Muscle of arm (tissue), 14 donors: ENCODE measurements at places on chromosomes 13 and 19. TPM values are rescaled to one million over a fixed set of nuclear protein-coding genes. Genes with fewer than 3 reads are reported as not detected.

GRCh38 chr19:32339988-32340874 lies 5.2 kb upstream of the ZNF507 start:
- no peak for DNase-seq

GRCh38 chr19:54030895-54031586 lies 32.7 kb downstream of the VSTM1 start:
- no peak for DNase-seq

- no peak for DNase-seq
These were observed at the start of gene GPR183 for GRCh38 chr13:99307247-99307646. Gene GPR183, minus strand, starts transcription at chr13:99307399. Its CDS starts 11,254 bp downstream, at chr13:99296145.

GRCh38 chr13:97322740-97323342 lies 100.7 kb downstream of the MBNL2 start:
- DNase-seq, result no peak

DNA sequence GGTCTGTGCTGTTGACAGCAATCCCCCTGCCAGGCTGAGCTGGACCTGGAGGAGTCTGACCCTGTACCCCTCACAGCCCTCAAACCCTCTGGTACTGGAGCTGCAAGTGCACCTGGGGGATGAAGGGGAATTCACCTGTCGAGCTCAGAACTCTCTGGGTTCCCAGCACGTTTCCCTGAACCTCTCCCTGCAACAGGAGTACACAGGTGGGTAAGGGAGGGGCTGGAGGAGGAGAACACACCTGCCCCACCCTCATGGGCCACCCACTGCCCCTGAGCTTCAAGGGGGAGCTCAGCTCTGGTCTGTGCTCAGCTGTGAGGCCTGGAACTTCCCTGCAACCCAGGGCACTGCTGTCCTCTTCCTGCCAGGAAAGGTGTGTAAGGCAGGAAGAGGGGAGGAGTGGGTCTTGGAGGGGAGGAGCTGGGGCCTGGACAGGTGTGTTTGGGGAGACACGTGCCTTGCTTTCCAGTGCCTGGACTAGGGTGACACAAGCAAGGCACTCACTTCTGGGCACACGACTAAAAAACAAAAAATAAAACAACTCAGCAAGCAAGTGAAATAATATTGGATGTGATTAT lies 3.9 kb downstream of the SIGLEC7 start:
- DNase-seq, result no peak

- peak; percentile 47 for DNase-seq
These were observed 460.3 kb upstream of the KLHL1 start for GRCh38 chr13:70568571-70568970.

DNA sequence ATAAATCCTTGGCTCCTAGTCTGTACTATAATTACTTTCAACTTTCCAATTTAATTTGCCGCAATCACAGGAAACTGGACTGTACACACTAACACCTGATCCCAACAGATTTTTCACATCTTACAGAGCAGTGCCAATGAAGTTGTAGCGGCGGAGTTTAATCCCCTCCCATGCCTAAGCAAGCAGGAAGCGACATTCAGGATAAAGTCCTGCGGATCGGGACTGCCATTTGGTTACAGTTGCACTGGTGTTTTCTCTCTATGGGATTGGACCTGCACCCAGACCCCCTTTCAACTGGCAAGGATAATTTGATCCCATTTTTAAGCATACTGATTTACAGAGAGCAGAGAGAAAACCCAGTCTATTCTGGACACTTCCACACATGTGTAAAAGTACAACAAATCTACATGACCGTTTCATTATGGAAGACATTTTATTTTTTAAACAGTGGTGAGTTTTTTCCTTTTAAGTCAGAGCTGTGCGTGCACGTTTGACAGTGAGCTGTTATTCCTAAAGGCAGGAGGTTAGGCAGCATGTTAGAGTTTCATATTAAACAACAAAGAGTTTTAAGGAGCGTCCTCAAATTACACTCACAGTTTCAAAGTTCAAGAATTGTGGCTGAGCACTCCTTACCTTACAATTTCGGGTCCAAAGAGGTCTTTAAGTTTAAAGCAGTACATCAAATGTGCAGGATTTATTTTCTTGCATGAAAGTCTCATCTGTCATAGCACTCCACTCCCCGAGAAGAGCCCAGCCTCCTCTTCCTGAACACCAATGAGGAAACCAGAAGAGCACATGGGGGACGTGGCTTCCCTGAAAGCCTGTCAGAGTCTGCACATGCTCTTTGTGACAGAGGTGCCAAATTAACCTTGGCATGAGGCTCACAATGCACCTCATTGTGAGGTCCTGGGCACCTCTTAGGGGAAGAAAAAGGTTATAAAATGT lies 141.6 kb upstream of the RFC3 start:
- peak; percentile 44 for DNase-seq

DNA sequence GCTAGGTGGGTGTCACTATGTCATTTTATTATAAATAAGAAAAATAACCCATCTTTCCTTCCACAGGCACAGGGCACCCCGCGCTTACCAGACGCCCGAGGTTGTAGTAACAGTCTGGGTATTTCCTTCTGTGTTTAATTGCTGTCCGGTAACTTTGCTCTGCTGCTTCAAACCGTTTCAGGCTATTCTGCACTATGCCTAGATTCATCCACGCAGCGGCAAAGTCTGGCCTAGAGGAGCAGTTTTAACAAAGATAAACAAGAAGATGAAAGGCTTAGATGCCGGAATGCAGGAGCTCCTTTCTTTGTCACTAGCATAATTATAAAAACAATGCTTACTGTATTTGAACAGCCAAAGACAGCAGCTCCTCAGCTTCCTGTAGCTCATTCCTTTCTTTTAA lies 36.9 kb upstream of the GGACT start:
- DNase-seq, result no peak

GRCh38 chr19:49809160-49809940 lies 3.7 kb downstream of the FUZ start:
- DNase-seq, result no peak

DNA sequence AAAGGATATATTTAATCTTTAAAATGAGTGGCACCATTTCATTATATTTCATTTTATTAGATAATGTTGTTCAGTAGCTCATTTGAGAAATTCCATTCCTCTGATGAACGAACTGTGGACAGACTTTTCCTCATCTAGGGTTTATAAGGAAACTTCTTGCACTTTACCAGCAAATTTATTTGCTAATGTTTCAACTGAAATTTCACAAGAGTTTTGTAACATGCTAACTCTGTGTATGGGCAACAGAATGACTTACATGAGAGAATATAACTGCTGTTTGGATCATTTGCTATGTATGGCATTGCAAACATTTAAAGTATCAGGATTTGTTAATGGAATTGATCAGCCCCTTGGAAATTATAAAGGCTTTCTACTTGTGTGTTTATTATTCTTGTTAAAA lies 3.7 kb upstream of the IRS2 start:
- no peak for DNase-seq

DNA sequence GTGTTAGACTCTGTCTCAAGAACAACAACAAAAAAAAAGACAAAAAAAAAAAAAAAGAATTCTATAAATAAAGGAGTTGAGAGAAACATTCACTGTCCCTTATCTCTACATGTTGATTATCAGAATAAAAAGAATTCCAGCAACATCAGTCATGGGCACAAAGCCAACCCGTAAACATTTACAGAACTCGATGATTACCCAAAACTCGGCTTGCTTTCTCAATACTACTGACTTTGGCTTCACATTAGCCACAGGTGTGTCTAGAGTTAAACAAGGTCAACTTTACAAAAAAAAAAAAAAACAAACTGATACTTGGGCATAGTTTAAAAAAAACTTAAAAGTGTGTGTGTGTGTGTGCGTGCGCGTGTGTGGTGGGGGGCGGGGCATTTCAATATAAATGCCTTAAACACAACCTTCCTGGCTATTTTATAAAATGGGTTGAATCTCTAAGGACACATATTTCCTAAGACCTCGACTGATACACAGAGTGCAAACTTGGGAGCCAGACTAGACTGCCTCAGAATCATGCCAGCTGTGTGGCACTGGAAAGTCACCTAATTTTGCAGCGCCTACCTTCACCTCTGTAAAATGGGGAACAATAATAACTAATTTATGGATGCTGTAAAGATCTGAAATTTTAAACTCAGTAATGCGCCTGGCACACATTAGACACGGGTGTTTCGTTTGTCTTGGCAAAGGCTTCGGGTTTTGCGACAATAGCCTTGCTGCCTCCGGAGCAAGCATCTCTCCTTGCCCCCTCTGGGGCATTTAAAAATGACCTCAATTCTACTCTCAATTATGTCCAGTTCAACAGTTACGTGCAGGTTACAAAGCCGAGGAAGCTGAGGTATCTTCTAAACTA lies 922 bp downstream of the EBPL start:
- DNase-seq, result peak; percentile 13

GRCh38 chr13:73018336-73018735 lies 40.5 kb upstream of the KLF5 start:
- no peak for DNase-seq

- DNase-seq, result no peak
These were observed 191.1 kb upstream of the GPR12 start for GRCh38 chr13:26951581-26952177.

DNA sequence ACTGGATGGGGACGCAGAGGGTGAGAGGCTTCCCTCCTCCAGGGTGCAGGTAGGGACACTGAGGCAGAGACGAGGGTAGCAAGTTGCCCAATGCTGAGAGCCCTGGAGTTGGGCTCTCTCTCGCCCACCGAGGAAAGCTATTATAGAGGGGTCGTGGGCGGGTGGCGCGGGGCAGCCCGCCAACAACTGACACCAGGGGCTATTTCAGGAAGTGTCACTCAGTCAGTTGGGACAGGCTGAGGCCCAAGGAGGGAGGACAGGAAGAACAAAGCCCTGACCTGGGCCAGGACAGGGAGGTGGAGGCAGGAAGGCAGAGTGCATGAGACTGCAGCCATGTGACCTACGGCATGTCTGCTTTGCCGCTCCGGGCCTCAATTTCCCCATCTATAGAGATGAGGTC lies 29.9 kb downstream of the TINCR start:
- no peak for DNase-seq

- DNase-seq, result no peak
These were observed 4.1 kb downstream of the DAZAP1 start for GRCh38 chr19:1411255-1412191.

The ZNF177 gene
- polyA plus RNA-seq, result 7.6 TPM

The ZNF224 gene
- not detected for polyA plus RNA-seq

The ANGPTL4 gene
- polyA plus RNA-seq, result not detected

The IGFL3 gene
- not detected for polyA plus RNA-seq

The MVB12A gene
- 21.3 TPM for polyA plus RNA-seq

The BRCA2 gene
- 3.6 TPM for polyA plus RNA-seq
